ENCODE measurements at places on chromosomes 4 and X.
A peak's percentile ranks its signal among the peaks of the same experiment; 100 is the strongest.

DNA sequence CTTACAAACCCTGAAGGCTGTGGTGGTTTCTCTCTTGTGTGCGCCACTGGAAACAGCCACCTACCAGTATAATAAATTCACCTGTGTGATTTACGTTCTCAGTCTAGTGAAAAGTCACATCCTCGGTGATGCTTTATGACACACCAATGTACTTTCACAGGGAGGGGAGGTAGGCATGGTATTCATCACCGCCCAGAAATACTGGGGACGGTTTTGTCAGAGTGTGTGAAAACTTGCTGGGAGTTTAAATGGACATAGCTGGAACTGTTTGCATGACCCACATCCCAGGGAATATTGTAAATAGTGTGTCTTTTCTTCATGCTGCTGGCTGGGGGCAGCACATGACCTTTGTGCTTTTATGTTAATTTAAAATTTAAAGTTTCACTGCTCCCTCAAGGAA is 421.8 kb downstream of the MAPK10 start:
- no peak for DNase-seq

DNA sequence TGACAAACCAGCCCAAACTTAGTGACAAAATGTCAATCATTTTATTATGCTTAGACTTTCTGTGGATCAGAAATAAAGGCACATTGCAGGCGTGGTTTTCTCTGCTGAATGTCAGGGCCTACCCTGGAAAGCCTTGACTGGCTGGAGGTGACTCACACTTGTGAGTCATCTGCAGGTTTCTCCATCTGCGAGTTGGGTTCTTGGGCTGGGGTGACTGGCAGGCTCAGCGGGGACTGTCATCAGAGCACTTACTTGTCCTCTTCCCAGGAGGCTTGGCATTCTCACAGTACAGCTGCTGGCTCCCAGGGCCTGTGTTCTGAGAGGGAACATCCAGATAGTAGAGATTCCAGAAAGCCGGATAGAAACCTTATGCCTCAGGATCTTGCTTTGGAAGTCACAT is 153.8 kb upstream of the AGA start:
- DNase-seq: peak; percentile 42

- no peak for DNase-seq
These were observed 6.3 kb upstream of the PGAM4 start for GRCh38 chrX:77975755-77976154.

GRCh38 chrX:23779025-23779424 is 3.9 kb upstream of the SAT1 start:
- DNase-seq: peak; percentile 58

DNA sequence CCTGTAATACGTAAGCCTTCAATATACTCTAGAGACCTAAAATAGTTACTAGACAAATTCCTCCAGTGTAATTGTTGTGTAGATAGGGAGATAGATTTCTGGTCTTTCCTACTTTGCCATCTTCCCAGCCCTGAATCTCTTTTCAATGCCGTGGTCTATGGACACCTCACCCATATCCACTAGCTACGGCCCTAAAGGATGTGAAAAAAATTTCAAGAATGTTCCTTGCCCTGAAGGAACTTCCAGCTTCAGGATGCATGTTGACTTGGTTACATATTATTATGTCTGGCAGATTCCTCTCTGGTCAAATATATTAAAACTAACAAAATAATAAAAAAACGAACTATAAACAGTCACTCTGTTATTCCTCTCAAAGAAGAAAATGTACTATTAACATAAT is 52.4 kb upstream of the TSPAN5 start:
- no peak for DNase-seq

GRCh38 chr4:45865781-45866180 is 258.1 kb downstream of the GABRG1 start:
- DNase-seq: no peak

DNA sequence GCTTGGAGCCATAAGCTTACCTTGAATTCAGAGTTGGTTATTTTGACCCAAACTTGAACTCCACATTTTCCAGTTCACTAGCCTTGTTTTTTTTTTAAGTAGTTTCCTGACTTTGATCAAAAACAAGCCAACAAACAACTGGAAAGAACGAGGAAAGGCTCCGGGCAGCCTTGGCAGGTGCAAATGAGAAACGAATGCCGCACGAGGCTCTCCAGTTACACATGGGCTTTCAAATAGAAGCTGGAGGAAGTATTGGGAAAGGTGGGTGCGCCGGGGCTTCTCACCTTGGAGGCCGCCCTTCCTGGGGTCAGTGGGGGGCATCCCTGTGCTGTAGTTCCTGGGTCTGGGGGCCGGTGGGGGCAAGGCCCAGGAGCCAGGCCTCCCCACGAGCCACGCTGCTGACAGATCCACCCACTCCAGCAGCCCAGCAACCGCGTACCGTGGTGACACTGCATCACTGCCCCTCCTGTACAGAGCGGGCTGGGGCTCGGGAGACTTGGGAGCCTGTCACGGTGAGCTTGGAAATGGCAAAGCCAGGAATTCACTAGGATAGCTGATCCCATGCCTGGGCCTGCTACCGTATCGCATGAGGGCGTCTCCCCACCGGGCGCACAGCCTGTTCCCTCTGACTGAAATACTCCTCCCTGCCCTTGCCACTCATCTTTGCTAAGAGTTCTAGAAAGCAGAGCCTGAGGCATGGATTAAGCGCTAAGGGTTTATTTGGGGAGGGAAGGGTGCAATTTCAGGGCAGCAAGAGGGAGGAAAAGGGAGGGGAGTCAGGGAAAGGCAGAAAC is 50.9 kb upstream of the ADRA2C start:
- DNase-seq: no peak

DNA sequence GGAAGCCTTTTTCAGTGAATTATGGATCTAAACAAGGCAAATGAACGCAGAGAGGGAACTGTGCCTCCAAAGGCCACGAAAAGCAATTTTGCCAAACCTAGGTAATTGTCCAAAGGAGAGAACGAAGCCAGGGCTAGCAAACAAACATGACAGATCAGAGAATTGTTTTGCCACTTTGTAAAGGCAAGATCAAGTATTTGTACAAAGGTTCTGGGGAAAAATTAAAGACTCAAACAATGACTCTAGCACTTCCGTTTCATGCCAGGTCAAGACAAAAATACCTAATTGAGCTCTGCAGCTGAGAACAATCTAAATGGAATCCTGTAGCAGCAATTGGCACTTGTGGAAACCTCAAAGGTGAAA is 8.5 kb downstream of the RBM47 start:
- no peak for DNase-seq

GRCh38 chrX:129955682-129956081 is 26.8 kb upstream of the BCORL1 start:
- DNase-seq: no peak

- peak; percentile 58 for DNase-seq
These were observed 341.9 kb downstream of the GPM6A start for GRCh38 chr4:175470131-175470530.

DNA sequence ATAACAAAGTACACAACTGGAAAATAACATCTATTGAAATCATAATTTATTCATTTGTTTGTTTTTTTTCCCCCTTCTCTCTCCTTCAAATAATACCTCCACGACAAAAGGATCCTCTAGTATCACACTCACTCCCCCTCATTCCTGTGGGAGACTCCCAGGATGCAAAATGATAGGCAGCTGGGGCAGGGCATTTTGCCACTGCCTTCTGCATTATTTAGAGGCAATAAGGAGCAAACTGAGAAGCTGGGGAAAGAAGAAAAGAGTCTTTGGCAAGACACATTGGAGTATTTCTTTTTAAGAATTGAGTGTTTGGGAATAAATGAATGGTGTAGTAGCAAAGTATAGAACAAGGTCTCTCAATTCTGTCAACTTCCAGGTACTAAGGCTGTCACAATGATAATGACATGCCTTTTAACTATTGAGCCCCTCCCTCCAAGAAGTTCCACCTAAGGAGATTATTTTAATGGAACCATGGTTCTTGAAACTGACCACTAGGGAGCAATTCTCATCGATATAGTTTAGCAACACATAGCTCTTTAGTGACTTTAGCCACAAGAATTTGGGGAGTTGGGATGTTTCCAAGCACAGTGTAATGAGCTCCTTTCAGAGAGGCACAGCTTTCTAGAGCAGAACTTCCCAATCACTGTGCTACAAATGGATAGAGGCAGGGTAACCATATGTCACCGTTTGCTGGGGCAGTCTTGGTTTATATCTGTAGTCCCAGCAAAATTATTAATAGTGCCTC is 303.3 kb downstream of the FRMPD4 start:
- DNase-seq: peak; percentile 92

- DNase-seq: no peak
These were observed 118.5 kb downstream of the IRF2 start for GRCh38 chr4:184355857-184356256.

- no peak for DNase-seq
These were observed 46.1 kb downstream of the JADE1 start for GRCh38 chr4:128855621-128856020.

DNA sequence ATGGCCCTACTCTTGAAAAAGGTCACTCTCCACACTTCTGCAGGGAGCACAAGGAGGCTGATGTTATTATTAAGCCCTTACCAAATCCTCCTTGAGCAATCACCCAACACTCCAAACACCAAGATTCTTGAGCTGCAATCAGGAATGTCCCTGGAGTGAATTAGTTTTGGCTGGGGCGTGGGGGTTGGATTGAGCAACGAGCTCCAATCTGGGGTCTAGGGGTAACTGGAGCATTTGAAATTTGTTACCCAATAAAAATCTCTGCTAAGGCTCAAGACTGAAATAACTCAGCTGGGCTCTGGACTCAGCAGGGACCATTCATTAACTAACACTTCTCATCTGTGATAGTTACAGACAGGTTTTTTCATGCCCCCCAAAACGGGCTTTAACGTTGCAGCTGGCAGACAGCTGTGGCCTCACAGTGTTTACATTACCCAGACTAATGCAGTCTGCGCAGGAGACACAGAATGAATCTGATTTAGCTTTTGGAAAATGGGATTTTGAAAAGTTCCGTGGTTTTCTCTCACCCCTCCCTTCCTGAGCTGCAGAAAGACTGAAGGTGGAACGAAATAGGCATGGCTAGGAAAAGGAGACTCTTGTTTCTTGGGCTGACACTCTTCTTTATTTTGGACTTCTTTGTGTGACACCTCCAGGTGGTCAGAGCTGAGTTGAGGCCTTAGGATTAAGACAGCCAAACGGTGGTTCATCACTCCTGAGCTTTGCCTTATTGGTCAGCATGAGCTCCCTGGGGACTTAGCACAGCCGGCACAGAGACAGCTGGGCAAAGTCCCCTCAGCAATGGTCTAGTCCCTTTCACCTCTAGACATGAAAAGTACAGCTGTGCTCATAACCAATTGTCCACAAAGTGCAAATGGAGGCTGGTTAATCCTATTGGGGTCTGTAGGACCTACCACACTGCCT is 26.6 kb downstream of the PLAC1 start:
- DNase-seq: peak; percentile 87

DNA sequence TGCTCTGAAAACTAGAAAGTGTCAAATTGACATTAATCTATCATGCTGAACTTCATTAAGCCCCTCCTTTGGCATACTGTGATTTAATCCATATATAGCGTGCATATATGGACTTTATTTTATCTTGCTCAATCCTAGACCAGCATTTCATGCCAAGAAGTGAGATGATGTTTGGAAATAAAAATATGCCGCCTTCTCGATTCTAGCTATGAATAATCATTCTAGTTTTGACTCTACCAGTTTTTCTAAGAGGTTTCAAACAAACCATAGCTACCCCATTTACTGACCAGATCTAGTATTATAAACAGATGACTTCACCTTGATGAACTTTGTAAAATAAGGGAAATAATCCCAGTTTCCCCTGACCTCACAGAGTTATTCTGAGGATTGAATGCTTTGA is 95.0 kb downstream of the ARX start:
- DNase-seq: no peak

- no peak for DNase-seq
These were observed 29.7 kb upstream of the MGST2 start for GRCh38 chr4:139635966-139636365.

DNA sequence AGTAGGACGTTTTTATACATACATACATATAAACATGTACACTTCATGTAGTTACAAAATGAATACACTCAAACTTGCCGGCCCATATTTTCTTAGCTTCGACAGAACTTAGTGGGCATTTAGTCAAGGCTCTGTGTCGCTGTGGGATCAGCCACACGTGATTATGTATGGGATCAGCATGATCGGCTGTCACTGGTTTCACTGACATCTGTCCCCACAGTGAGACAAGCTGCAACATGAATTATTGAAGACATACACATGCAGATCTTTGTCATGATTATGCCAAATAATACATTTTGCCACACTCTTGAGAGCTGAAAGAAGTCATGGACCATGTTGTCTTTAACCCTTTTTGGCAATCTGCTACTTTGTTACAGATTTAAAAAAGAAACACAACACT is 38.2 kb upstream of the NAA11 start:
- DNase-seq: no peak

- peak; percentile 16 for DNase-seq
These were observed 67.8 kb downstream of the SMC1A start for GRCh38 chrX:53354669-53355068.

GRCh38 chr4:117941611-117942010 is 92.7 kb upstream of the NDST3 start:
- DNase-seq: no peak

DNA sequence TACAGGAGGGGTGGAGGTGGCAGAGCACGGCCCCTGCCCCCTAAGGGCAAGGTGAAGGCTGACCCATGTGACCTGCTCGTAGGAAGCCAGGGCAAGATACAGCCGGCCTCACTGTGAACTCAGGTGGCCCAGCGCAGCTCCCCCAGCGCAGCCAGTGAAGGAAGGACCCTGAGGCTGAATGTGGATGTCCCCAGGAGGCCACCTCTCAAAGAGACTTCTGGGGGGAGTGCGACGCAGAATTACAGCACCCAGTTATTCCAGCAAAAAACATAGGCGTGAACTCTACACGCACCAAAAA is 52.6 kb downstream of the ZFYVE28 start:
- DNase-seq: no peak

DNA sequence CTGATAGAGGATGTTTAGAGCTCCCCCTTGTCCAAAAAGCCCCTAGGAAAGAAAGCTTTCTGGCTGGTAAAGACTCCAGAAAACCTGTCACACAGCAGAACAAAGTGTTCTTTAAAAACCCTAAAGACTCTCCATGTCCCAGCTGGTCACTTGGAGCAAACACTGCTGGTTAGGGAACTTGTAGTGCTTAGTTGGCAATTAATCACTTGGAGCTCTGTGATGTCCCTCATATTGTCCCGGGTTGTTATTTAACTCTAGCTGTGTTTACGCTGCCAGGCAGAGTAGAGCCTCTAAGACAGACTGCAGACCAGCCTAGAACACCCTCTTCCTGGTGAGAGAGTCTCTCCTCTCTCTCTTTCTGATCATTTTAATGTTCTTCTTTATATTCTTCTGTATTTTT is 267.3 kb downstream of the BCOR start:
- DNase-seq: no peak

DNA sequence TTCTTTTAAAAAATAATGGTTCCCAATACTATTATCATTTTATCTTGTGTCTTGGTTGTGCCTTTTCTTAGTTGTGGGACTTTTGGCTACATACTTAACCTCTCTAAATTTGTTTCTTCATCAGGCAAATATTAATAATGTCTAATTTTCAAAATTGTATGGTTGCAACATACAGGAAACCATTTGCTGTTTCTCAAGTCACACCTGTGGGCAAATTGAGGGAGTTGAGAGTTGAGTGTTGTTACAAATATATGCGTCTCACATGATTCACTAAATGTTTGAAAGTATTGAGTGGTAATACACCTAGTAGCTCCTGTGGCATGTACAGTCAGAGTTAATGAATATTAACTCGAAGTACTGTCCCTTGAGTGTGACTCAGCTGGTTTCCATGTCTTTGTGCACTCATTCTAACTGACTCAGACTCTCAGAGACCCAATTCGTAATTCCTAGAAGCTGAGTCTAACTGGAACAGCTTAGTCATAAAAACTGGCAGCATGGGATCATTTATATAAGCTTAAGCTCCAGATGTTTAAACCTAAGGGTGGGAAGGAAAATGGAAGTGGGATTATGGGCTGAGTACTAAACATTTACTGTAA is 802.4 kb downstream of the TRIML1 start:
- DNase-seq: peak; percentile 78

- DNase-seq: peak; percentile 45
These were observed at the start of gene TLR3 for GRCh38 chr4:186068581-186069348. Gene TLR3, plus strand, starts transcription at chr4:186069156. Its CDS starts 7,464 bp downstream, at chr4:186076620.
